ENCODE measurements at places on chromosomes 4 and X.

- DNase-seq, result no peak
Measured at GRCh38 chr4:55083735-55084134, 41.7 kb downstream of the KDR start.

DNA sequence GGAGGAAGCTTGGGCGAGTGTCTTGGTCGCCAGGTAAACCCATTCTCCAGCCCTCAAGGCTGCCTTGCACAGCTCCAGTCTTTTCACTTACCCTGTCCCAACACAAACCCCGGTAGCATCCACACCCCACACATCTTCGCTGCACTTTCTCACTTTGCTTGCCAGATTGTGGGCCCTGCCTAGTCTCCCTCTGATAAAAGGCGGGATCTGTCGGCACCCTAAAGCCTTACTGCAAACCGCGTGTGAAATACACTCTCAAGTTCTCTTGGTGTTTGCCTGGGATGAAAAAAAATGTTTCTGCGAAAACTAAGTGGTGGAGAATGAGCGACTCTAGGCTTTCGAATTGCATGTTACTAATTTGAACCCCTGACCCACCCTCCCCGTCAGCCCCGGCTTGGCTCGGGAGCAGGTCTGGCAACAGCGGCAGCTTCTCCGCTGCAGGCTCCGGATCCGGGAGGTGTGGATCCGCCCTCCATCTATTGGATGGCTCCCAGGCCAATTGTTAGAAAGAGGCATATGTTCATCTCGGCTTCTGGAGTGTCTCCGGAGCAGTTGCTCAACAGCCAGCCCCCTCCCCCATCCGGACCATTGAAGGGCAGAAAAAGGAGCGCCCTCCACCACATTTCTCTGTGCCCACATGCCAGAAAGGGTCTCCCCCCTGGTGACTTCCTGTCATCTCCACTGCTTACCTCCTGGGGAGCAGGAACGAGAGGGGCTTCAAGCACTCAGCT lies 3.0 kb upstream of the CITED1 start:
- no peak for DNase-seq

- DNase-seq, result no peak
Measured at GRCh38 chr4:104063341-104063740, 343.6 kb upstream of the TACR3 start.

GRCh38 chr4:10747186-10747585 lies 62.6 kb upstream of the CLNK start:
- no peak for DNase-seq

DNA sequence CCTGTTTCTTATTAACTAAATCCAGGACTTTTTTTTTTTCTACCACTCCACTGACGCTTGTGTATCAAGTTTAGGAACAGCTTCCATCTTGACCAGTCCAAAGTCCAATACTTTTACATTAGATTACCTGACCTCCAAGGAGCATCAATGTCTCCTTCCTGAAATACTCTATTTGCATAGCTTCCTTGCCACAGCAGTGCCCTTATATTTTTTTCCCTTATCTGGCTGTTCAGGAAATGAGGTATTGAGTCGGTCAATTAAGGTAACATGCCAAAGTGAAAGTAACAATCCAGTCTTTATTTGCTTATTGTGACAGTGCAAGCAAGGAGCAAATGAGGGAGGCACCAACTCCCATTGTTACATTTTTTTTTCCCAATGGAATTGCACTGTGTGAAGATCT lies 730.8 kb upstream of the NDST4 start:
- DNase-seq, result no peak

DNA sequence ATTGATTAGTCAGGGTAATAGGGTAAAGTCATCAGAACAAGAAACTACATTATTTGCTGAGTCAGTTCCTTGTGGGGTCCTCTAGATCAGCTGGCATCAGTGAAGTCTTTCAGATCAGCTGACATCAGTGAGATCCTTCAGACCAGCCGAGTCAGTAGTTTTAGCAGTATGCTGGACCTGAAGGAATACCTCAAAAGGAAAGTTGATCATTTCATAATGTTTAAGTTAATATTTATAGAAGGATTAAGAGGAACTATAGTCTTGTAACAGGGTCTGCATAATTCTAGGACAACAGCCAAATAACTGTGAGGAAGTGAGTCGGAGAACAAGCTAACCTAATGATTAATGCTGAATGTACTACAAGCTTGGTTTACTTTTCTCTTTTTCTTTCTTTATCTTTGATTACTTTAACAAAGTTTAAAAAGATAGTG lies 958 bp upstream of the UGT2B7 start:
- DNase-seq, result no peak

- no peak for DNase-seq
Measured at GRCh38 chrX:40152173-40152711, 54.5 kb upstream of the BCOR start.

- no peak for DNase-seq
Measured at GRCh38 chr4:168724243-168724642, 227.4 kb downstream of the PALLD start.

- peak; percentile 34 for DNase-seq
Measured at GRCh38 chr4:149113804-149114430, 671.7 kb upstream of the NR3C2 start.

DNA sequence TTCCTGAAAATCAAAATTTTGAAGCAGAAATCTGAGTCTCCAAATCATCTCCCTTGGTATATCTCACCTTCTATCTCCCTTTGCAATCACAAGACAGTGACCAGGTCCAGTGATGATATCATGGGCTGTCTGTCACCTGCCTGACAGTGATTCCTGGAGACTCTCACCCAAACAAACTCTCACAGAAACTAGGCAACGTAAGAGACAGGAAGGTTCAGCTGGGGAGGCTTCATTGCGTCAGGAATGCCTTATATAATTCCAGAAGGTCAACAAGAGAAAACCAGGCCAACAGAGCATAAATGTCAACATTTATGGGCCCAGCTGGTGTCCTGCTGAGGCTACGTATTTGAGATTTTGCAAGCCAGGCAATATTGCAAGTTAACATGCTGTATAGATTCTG lies 412.7 kb downstream of the KCNIP4 start:
- DNase-seq, result no peak

DNA sequence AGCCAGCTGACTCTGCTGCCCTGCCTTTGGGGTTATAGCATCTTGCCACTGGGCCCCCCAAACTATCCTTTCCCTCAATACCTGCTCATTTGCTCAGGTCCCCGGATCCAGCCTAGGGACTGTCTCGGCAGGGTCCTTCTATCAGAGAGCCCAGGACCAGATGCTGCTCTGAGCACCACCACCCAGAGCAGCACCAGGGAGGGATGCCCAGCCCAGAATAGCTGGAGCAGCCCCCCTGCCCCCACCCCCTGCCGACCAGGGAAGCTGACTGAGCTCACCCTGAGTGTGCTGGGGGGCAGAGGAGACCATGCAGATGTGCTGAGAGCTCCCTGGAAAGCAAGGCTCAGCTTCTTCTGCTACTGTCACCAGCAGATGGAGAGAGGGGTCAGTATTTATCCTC lies 103.6 kb upstream of the IGSF1 start:
- no peak for DNase-seq

DNA sequence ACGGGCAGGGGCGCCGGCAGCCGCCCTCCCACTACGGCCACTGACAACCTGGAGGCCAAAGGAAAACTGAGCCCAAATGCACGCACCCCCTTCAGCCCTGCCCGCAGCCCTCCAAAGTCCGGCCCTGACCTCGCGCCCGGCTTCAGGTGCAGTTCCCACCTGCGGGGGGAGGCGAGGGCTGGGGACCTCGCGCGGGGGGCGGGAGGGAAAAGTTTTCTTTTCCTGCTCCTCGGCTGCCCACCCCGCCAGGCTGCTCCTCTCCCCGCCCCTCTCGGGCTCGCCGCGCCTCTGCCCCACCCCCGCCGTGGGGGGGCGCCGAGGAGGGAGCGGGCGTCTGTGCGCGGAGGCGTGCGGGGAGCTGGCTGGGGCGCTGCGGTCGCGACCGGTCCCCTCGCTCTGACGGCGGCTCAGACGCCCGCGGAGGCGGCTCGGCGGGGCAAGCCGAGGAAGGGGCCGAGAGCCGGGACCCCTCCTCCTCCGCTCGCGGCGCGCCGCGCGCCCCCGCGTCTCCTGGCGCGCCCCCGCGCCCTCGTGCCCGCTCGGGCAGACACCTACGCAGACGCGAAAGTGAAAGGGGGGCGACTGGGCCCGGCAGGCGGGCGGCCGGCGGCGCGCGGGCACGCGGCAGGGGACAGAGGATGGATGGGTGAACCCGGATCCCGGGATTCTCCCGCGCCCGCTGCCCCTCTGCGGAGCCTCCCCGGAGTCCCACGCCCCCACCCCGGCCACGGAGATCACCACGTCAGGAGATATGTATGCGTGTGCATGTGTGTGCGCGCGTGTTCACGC lies 3.1 kb upstream of the NR3C2 start:
- DNase-seq, result peak; percentile 20

DNA sequence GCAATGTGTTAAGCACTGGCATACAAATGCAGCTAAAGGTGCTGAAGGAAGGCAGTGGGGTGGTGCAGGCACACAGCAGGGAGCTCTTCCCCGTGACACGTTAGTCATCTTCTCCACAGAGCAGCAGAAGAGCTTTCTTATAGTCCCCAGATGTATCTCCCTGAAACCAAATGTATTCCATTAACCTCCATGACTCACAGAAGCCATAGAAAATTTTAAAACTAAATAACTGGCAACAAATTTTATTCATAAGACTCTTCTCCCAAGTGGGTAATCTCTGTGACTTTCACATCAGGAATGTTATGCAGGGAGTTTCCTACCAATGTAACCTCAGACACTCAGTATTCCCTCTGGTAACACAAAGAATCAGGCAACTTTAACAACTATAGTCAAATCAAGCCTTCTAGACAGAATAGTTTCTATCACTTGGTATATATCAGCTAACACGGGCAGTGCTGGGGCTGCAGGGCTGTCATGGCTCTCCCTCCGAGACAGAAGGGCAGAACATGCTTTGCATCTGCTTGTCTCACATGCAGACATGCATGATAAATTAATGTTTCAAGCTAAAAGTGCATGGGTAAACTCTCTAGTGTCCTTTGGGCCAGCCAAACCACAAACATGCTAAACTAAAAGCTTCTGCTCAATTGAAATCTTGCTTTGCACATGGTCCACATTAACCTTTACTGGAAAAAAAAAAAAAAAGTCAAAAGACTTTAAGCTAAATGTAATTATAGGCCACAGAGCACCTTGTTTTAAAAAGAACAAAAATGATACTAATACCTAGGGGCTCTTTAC lies 28.2 kb downstream of the ANXA5 start:
- no peak for DNase-seq

GRCh38 chr4:80091184-80091583 lies 18.2 kb upstream of the ANTXR2 start:
- no peak for DNase-seq
